Fibroblast of skin of scalp (primary cell): ENCODE measurements at places on chromosomes 1 and 21.
A peak's percentile ranks its signal among the peaks of the same experiment; 100 is the strongest.

GRCh38 chr1:178092878-178093493 is 918 bp upstream of the RASAL2 start:
- no peak for DNase-seq

DNA sequence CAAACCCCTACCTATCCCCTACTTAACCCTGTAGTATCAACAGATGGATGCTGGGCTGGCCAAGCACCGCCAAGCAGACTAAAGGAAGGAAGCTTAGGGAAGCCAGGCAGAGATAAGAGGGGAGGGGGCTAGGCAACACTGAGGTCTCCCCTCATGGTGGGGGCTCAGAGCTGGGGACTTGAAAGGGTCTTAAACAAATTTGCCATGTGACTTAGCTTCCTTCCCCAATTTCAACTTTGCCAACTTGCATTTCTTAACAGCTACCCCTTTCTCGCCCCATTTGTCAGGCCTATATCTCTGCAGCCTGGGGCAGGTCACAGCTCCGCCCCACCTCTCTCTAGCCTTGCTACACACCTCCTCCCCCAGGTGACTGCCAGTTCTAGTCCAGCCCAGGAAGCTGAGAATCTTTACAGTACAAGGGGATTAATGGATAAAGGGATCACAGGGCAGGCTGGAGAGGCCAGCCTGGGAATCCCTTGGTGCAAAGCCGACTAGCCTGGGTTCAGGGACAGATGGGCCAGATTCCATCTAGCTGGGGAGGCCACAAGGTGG is 3.4 kb downstream of the KIF21B start:
- DNase-seq: no peak

GRCh38 chr1:50416150-50416527 is 7.1 kb downstream of the DMRTA2 start:
- DNase-seq: no peak

GRCh38 chr1:110914676-110915075 is 41.7 kb downstream of the CD53 start:
- DNase-seq: no peak

DNA sequence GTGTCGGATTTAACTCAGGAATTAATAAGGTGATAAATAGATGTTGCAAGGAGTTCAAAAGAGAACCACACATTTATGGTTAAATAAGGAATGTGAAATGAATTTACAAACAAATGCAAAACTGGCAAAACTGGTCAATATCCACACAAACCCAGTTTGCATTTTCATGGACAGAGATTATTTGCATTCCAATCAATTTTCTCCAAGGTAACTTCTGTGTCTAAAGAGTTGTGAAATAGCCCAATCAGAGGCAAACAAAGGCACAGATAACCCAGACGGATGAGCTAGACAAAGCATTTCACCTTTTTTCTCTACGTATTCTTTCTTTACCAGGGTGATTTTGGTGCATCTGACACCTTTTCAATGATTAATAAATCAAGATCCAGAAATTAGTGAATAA is 63.9 kb downstream of the MAP3K7CL start:
- no peak for DNase-seq

DNA sequence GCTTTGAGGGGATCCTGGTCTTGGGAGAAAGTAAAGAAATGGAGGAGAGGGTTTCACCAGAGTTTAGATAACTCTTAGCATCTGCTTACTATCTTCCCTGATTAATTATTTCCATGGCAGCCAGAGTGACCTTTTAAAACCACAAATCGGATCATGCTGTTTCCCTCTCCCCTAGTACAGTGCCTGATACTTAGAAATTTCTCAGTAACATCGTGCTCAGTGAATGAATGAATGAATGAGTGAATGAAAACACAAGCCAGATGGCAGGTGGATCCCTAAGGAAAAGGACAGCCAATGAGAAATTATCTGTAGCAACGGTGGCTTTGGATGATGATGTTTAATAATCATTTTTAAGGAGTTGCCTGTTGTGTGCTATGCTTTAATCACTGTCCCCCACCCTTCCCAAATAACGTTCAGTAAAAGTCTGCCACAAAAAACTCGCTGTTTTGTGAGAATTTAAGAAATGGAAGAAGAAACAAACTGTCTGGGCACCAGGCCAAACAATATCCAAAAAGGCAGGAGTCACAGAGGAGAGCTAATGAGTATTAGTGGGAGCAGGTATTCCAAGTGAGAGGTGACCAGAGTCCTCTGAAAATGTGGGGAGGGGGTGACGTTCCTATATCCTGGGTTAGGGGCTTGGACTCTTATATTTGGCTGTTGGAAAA is 737 bp upstream of the SMAP2 start:
- DNase-seq: no peak

GRCh38 chr1:206782448-206782847 is 10.2 kb upstream of the IL10 start:
- DNase-seq: no peak

DNA sequence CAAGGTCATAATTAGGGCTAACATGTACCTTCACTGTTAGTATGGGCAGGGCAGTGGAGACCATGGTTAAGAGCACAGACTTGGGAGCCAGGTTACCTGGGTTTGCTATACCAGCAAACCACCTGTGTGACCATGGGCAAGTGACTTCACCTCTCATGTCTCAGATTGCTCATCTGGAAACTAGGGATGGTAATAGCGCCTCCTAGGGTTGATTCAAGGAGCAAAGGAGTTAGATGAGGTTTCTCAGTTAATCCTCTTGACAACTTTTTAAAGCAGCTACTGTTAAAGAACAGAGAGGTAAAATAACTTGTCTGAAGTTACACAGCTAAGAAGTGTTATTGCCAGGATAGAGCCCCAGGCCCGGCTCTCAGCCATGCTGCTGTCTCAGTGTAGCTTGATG is 790 bp upstream of the MATN1 start:
- DNase-seq: no peak

DNA sequence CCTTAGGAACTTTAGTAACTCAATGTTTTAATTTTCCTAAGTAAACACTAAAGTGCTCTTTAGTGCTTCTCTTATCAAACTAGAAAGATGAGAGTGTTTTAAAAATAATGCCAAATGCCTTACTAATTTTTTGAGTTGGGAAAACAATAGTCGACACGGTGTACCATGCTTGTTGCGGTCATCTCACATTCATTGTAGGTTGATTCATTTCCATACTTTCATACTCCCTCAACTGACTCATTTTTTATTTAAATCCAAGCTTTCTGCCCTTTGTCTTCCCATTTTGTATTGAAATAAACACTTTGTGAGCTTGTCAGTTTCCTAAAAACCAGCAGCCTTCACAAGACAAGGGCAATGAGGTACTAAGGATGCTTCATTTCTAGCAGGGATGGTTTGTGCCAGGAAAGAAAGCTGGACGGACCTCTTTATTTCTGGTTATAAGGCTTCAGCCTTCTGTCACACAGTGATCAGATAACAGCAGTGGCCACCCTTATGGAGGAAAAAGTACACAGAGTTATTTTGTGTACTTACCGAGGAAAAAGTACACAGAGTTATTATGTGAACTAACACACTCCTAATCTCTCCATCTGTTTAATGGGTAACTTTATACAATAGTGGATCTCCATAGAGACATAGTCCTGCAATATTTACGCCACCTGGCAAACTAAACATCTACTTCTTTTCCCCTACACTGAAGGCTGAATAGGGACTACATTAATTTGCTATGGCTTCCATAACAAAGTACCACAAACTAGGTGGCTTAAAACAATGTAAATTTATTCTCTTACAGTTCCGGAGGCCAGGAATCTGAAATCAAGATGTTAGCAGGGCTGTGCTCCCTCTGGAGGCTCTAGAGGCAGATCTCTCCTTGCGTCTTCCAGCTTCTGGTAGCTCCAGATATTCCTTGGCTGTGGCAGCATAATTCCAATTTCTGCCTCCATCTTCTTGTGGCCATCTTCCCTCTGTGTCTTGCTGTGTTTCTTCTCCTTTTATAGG is 13.0 kb upstream of the CCDC190 start:
- DNase-seq: peak; percentile 60

DNA sequence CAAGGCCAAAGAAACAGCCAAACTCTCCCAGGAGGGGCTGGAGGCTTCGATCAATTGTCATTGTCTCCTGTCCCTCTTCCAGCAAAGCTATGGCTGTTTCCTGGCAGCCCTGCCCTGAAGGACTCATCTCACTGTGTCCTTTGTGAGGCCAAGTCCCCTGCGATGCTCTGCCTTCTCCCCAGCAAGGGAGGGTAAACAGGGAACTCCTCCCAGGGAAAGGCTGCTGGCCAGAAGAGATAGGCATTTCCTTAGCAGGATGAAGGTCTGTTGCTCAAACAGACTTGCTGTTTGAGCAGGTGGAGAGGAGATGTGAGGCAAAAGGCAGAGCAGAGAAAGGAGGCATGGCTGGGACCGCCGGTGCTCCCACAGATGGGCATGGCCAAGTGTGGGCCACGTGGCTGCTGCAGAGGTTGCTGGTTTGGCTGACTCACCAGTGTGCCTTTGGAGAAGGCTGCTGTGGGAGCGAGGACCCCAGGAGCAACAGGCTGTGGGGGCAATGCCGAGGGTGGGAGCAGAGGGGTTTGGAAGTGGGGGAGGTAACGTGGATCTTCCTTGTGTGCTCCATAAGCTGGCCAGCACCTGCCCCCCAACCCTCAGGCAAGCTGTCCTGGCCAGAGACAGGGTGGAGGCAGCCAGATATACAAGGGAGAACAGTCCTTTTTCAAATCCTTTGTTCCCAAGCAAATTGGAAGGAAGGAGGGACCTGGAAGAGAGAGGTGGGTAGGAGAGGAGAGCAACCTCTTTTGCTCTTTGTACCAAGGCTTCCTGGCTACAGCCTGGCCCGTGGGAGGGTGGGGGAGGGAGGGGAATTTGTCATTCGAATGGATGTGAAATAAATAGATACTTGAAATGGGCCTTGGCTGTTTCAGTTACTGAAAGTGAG is 449.8 kb downstream of the SIPA1L2 start:
- DNase-seq: no peak

DNA sequence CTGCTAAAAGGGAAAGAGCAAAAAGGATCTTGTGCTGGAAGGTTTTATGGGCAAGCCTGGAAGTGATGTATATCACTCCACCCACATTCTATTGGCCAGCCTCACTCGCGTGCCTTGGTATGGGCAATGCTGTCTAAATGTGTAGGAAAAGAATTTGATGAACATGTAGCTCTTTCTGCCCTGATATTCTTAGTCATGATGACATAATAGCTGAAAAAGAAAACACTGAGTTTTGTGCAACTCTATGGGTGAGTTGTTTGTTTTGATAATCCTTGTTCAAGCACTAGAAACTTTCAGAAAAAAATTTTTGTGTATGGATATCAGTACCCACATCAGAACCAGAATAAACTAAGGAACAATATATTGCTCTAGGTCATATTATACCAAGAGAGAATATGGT is 231.5 kb upstream of the ST6GALNAC5 start:
- peak; percentile 51 for DNase-seq

- DNase-seq: no peak
Measured at GRCh38 chr1:181783208-181783607, 278.3 kb downstream of the ZNF648 start.

DNA sequence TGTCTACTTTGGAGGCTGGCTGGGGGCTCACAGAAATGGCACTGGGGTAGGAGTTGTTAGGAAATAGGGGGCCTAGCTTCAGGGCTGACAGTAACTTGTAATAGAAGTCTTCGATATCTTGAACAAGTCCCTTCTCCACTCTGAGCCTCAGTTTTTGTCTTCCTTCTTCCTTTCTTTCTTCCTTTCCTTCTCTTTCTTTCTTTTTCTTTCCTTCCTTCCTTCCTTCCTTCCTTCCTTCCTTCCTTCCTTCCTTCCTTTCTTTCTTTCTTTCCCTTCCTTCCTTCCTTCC is 12.9 kb downstream of the BTG2 start:
- no peak for DNase-seq

DNA sequence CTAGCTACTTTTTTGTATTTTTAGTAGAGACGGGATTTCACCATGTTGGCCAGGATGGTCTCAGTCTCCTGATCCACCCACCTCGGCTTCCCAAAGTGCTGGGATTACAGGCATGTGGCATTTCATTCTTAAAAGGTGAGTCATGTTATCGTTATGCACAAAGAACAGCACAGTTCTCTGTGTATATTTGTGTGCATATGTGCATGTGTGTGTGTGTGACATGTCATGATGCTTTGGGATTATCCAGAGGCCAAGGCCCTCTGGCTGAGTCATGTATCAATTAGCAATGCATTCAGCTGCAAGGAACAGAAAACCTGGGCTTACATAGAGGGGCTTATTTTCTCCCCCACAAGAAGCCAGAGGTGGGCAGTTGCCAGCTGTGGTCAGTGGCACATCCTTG is 301.7 kb upstream of the KAZN start:
- DNase-seq: peak; percentile 49

DNA sequence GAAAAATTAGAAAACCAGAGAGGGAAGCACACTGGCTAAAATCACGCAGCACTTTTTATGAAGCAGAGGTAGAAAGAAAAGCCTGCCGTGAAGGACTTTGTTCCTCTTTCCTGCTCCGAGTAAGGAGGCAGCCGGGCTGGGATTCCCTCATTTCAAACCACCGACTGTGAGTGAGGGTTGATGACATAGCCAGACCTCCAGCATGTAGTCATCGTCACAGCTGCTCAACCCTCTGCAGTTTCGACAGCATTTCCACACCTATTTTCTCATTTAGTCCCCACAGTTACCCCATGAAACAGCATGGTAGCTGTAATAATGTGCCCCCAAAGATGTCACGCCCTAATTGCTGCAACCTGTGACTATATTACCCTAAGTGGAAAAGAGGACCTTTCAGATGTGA is 35.3 kb downstream of the FCRL5 start:
- no peak for DNase-seq

DNA sequence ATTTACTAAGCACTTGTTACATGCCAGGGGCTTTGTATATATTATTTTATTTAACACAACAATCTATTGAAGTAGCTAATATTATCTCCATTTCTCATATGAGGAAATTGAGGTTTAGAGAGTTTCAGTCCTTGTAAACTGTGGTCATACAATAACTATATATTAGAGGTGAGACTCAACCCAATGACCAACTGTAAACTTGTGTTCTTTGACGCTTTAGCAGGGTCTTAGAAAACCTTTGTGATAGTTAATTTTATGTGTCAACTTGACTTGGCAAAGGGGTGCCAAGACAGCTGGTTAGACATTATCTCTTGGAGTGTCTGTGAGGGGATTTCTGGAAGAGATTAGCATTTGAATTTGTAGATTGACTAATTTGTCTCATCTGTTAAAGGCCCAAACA is 252.4 kb upstream of the B3GALT2 start:
- DNase-seq: no peak

DNA sequence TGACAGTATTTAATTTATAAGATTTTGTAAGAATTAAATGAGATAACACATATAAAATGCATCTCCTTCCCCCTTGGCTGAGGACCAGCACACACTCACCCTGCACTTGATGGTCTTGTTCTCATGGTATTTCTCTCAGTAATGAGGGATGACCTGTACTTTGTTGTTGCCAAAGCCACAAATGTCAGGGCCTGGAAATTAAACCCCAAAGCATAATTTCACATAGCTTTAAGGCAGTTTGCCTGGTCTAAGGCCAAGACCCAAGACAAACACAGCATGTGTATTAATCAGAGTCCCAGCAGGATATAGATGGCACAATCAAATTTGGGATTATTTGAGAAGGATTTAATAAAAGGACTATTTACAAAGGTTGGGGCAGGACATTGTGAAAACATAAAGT is 48.6 kb upstream of the EPS15 start:
- DNase-seq: peak; percentile 72

GRCh38 chr1:184626076-184627006 is 128.3 kb downstream of the EDEM3 start:
- DNase-seq: no peak

GRCh38 chr1:117656202-117656641 is 50.4 kb downstream of the TENT5C start:
- DNase-seq: no peak

- DNase-seq: no peak
Measured at GRCh38 chr1:147756341-147756740, 4.1 kb downstream of the GJA5 start.
